ENCODE measurements at places on chromosomes 7 and 10. TPM values are rescaled to one million over a fixed set of nuclear protein-coding genes. Genes with fewer than 3 reads are reported as not detected.

- H3K4me1 ChIP-seq = no peaks in the 10 kb centered on the region
- no peak overlapping the region for H3K27ac ChIP-seq
- no peaks in the 10 kb centered on the region for H3K36me3 ChIP-seq
- H3K4me3 ChIP-seq = no peak overlapping the region
These were observed 2.3 kb downstream of the FBXO24 start for GRCh38 chr7:100588438-100588837.

- H3K27me3 ChIP-seq = no peaks in the 10 kb centered on the region
- no peak overlapping the region for H3K27ac ChIP-seq
- no peak overlapping the region for H3K4me3 ChIP-seq
These were observed 67.7 kb downstream of the HK1 start for GRCh38 chr10:69345890-69346474.

GRCh38 chr7:149620961-149621360 lies 123.4 kb upstream of the ZNF746 start:
- peaks cover 45% of the 10 kb centered on the region for H3K36me3 ChIP-seq
- H3K27ac ChIP-seq = no peak overlapping the region
- no peak overlapping the region for H3K4me3 ChIP-seq
- DNase-seq = no peak
- peaks cover 26% of the 10 kb centered on the region for H3K4me1 ChIP-seq

PLA2G12B gene
- total RNA-seq = not detected

GRCh38 chr10:119715628-119716505 lies 10.0 kb upstream of the INPP5F start:
- DNase-seq = no peak
- H3K27me3 ChIP-seq = no peaks in the 10 kb centered on the region
- H3K4me1 ChIP-seq = peaks cover 7% of the 10 kb centered on the region
- no peak overlapping the region for H3K4me3 ChIP-seq

All from sigmoid colon (tissue), 7 donors.